Osteoblast (primary cell): ENCODE measurements at places on chromosomes 6 and 20.

GRCh38 chr20:18650224-18650623 lies 62.4 kb downstream of the DTD1 start:
- DNase-seq: no peak

DNA sequence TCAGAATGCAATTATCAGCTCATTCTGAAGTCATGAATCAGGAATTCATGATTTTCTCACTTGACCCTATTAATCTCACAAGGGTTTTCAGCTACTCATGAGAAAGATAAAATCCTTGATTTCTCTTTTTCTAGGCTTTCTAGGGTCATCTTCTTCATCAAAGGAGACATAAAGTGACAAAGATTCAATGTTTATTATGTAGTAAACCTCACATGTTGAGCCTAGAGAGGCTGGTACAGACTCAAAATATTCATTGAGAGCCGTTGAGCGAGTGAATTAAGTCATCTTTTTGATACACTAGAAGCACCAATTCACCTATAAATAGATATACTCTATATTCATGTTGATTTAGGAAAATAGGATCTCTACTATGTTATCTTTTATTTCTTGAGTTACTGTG lies 104.8 kb upstream of the TRAF3IP2 start:
- DNase-seq: no peak

GRCh38 chr6:34819571-34820480 lies 27.9 kb downstream of the BLTP3A start:
- DNase-seq: no peak

GRCh38 chr6:123803504-123804013 lies at the start of gene NKAIN2:
NKAIN2 (plus strand) TSS chr6:123803865.
- DNase-seq: peak; percentile 58

- peak; percentile 46 for DNase-seq
These were observed 134.0 kb upstream of the MARCKS start for GRCh38 chr6:113723182-113723581.

- no peak for DNase-seq
These were observed at the start of gene RSPO4 for GRCh38 chr20:1001911-1002681. RSPO4 (minus strand) TSS chr20:1002311; CDS start chr20:1002164, 147 bp downstream.

GRCh38 chr6:98308564-98308963 lies 525.8 kb upstream of the POU3F2 start:
- DNase-seq: no peak

GRCh38 chr20:38173237-38174156 lies 8.4 kb upstream of the TGM2 start:
- peak; percentile 91 for DNase-seq

- peak; percentile 73 for DNase-seq
These were observed 13.7 kb downstream of the QRSL1 start for GRCh38 chr6:106643061-106643460.

DNA sequence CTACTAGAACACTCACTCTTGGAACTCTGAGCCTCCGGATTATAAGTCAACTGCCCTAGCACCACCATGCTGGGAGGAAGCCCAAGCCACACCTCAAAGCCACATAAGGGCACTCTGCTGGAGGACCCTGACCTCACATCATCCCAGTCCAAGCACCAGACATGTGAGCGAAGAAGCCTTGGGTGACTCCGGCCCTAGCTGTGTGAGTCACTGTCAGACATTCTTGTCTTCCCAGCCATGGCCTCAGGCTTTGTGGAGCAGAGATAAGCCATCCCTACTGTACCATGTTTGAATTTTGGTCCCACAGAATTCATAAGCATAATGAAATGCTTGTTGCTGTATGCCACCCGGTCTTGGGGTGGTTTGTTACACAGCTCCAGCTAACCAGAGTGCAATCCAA lies 247.7 kb downstream of the SOD2 start:
- DNase-seq: no peak

GRCh38 chr20:9974324-9974723 lies 60.5 kb upstream of the ANKEF1 start:
- DNase-seq: no peak

DNA sequence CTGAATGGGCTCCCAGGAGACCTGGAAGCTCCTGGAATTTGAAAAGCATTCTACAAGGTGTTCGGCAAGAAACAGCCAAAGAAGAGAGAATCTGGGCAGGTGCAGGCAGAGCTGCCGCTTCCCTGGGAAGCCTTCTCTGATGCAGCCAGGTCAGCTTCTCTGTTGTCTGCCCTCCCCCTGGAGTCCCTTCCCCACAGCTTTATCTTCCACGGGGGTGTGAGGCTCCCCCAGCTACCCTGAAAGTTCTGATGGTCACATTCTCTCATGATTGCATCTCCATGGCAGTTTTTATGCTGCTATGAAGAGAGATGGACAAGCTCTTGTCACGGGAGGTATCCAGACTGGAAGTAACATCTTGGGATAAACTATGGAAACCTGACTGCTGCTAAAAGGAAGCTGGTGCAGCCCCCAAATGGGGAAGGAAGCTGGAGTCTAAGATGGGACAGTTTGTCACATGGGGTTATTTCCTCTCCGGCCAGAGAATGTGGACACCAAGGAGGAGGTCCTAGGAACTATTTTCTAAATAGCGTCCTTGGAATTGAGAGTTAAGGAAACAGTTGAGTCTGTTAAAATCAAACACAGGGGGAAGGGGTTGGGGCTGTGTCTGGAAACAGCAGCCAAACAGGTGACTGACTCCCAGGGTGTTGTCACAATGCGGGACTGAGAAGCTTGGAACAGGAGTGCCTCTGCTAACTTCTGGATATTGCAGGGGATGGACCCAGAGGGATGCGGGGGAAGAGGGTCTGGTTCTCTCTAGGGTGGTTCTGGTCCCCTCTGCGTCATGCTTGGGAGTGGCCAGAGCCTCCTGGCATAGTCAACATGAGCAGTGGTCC lies 91.1 kb downstream of the ASXL1 start:
- peak; percentile 30 for DNase-seq

DNA sequence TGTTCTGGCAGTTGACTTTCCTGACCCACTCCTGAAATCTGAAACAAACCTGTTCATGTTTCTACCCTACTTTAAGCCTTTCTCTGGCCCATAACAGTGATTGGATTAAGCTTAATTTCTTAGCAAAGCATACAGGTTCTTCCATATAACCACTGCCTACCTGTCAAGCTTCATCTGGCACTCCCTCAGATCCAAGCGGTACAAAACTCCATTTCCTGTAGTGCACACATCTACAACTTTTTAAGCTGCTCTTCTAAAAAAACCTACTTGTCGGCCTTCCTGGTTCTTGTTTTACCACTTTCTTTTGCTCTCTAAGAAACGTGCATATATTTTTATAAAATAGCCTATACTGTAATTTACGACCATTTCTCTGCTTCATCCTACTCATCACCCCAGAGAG lies 916 bp upstream of the PPP1R11 start:
- no peak for DNase-seq

GRCh38 chr6:106192824-106193223 lies 106.7 kb downstream of the PRDM1 start:
- DNase-seq: no peak

DNA sequence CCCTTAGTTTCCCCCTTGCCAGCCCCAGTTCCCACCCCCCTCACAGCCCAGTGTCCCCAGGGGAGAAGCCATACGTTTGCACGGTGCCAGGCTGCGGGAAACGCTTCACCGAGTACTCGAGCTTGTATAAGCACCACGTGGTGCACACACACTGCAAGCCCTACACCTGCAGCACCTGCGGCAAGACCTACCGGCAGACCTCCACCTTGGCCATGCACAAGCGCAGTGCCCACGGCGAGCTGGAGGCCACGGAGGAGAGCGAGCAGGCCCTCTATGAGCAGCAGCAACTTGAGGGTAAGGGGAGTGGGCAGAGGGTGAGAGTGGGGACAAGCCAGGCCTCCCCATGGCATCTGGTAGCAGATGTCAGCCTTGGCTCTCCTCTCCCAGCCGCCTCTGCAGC lies 5.1 kb upstream of the DEF6 start:
- no peak for DNase-seq

- DNase-seq: no peak
These were observed 91.4 kb upstream of the NEDD9 start for GRCh38 chr6:11323666-11324452.

- peak; percentile 17 for DNase-seq
These were observed 1163.6 kb upstream of the CITED2 start for GRCh38 chr6:140537834-140538705.
